Hematopoietic multipotent progenitor cell treated with erythropoietin and hydrocortisone succinate and interleukin-3 and kit ligand, for 8 days (in vitro differentiated cells): ENCODE measurements at places on chromosomes 6 and 20.

DNA sequence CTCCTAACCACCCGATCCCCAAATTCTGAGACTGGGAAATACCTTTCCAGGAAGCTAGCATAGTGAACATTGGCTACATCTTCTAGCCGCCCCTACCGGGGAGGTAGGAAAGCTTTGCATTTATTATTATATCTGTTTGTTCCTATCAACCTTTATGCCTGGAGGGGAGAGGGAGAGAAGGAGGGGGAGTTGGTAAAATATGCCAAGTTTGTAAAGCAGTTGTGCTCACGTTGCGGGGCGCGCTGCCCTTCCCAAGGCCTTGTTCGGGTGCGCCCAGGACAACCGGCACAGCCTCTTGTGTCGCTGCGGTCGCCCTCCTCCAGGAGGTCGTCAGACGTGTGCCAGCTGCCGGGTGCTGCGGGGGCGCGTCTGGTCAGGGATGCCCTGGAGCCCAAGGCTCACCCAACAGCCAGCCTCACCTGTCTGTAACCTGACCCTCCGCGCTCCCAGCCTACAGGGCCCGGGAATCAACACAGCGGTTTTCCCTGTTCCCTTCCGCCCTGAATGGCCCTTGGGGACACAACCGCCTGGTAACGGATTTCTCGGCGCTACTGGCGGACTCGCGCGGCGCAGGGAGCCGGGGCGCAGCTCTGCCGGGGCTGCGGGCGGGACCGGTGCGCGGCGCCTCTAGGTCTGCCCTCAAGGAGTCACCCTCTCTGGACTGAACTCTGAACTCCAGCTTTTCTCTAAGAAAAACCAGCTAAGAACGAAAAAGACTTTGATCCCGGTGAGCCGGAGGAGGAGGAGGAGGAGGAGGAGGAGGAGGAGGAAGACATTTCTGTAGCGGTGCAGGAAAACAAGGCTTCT lies 1.1 kb upstream of the OVOL2 start:
- DNase-seq, result no peak

- DNase-seq, result no peak
Measured at GRCh38 chr20:61775423-61775822, 290.3 kb downstream of the TAF4 start.

DNA sequence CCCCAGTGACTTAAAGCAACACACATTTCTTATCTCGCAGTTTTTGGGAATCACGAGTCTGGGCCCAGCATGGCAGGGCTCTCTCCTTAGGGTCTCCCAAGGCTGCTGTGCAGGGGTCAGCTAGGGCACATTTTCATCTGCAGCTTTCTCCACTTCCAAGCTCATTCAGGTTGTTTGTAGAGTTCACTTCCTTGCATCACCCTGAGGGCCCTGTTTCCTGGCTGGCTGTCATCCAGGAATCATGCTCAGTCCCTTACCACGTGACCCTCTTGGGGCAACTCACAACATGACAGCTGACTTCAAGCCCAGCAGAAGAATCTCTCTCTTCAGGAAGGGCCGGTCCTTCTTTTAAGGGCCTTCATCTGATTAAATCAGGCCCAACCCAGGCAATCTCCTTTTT lies 21.3 kb downstream of the SNAP25 start:
- no peak for DNase-seq

GRCh38 chr20:63532449-63532971 lies 4.7 kb downstream of the PTK6 start:
- no peak for DNase-seq

GRCh38 chr6:16081326-16081725 lies 47.6 kb upstream of the MYLIP start:
- no peak for DNase-seq

DNA sequence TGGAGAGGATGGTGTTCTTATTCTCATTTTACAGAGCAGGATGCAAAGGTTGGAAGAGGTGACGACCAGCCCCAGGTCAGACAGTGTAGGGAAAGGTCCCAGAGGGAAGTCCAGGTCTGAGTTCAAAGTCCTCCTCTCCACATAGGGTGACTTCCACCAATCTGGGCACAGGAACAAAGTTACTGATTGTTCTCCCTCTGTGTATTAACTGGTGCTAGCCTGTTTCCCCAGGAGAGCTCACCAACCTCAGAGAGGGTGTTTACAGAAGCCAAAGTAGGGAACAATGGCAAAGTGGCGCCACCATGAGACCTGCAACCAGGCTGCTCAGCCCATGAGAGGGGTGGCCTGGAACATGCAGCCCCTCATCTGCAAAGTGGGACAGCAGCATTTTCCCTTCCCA lies 16.8 kb upstream of the SIRPB1 start:
- DNase-seq, result no peak
